ENCODE measurements at places on chromosomes 6 and 20.

GRCh38 chr6:4772750-4773149 is 3.5 kb upstream of the CDYL start:
- no peak for DNase-seq

GRCh38 chr20:31713312-31714273 is 9.1 kb downstream of the BCL2L1 start:
- peak; percentile 98 for DNase-seq

DNA sequence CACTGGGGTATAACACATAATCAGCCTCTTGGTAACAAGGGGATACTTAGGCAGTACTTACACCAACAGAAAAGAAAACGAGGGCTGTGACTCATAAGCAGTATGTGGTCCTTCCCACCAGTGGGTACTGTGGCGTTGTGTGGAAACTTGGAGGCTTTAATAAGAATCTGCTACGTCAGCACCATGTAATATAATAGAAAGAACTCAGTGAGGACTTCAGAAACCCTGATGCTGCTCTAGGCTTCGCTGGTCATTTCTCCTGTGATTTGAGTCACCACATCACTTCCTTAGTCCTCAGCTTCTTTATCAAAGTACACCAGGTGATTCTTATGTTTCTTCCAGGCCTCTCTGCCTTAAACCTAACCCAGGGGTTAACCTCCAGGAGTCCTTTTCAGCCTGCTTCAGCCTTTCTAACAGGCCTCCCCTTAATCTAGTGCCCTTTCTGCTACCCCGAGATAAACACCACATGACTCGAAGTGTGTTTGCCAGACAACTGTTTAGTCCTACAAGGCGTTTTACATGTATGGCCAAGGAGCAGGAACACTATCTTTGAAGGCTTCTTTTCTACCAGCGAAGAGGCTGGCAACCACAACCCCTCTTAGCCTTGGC is 68.5 kb downstream of the FYN start:
- DNase-seq, result peak; percentile 22

- no peak for DNase-seq
Observed at GRCh38 chr20:44928595-44928994, 18.7 kb downstream of the PABPC1L start.

- no peak for DNase-seq
Observed at GRCh38 chr6:18712595-18712994, 325.4 kb downstream of the RNF144B start.

- DNase-seq, result no peak
Observed at GRCh38 chr6:110755411-110755834, 59.8 kb downstream of the CDK19 start.

DNA sequence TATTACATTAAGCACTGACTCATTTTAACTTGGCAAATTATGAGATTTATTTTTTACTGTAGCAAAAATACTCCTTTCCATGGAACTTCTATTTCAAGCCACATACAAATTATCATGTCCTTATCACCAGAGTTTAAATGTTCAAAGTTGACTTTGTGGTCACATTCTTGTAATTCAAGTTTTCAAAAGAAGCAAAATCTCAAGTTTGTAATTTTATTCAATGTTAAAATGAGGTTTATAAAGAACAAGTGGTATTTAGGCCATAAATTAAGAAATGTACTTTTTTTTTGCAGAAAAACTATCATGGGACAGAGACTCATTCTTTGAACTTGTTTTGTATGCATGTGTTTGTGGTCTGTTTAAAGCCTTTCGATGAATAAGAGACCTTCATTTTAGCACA is 811.5 kb downstream of the TENT5A start:
- DNase-seq, result no peak

GRCh38 chr6:49233483-49233882 is 229.6 kb downstream of the MMUT start:
- no peak for DNase-seq

DNA sequence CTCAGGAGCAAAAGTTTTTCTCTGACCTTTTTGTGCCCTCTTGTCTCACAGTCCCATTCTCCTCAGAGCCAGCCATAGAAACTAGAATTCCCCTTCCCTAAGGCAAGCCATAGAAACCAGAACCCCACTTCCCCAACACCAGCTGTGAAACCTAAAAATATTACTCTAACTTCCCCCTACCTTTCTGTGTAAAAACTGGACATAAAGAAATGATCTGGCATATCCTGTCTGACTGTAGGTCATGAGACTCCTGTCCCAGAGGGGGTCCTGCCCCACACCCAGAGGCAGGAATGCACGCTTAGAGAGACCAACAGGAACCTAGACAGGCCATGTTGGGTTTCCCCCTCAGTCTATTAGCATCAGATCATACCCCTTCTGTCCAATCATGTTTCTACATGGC is 140.6 kb upstream of the SLC22A16 start:
- peak; percentile 14 for DNase-seq

DNA sequence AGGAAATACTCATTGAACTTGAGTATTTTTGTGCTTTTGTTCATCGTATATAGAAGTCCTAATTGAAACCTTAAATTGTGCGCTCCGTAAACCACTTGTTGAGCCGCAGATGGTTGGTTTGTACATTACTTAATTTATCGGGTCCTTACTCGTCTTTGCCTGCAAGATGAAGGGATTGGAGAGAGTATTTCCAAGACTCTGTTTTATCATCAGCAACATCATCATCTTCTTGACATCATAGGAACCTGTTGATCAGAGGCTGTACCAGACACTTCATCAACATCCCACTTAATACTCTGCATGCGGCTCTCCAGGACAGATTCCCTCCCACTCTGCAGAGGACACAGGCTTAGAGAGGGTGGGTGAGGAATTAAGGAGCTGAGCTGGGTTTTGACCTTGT is 28.6 kb downstream of the TIAM2 start:
- DNase-seq, result no peak

DNA sequence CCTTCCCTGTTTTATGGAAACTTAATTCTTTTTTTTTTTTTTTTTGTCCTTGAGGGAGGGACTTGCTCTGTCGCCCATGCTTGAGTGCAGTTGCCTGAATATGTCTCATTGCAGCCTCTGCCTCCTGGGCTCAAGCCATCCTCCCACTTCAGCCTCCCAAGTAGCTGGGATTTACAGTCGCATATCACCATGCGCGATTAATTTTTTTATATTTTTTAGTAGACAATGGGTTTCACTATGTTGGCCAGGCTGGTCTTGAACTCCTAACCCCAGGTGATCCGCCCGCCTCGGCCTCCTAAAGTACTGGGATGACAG is 654 bp downstream of the TMEM14C start:
- DNase-seq, result no peak

DNA sequence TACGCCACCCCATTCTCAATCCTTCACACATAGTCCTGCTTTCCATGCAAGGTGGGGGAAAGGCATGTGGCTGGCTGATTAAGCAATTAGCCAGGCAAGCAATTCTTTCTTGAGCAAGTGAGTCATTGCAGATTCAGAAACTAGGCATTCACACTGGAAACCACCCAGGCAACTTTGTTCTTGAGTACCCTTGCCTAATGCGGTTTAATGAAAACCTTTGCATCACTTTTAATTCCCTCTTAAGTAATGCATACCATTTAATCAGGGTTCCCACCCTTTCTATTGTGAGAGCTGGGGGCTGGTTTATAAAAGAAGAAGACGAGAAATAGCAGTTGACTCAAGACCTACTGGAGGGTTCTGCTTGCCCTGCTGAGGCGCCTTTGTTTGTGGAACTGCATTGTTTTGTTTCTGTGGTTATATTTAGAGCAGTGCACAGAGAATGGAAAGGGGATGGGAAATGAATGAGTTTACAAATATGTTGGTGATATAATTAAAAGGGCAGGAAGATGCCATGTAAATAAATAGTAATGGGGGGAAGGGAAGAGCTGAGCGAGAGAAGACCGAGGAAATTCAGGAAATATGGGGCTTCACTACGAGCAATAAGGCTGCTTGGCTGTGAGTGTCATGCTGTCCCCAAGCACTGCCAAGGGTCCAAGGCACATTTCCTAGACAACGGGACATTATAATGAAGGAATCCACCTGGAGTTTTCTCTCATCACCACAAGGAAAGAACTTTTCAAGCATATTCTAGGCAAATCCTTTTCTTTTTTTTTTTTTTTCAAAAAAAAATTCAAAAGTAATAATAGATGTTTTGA is 48.8 kb upstream of the TSHZ2 start:
- peak; percentile 96 for DNase-seq

- no peak for DNase-seq
Observed at GRCh38 chr20:59933296-59933848, at the start of gene SYCP2. Gene SYCP2 (minus strand): TSS chr20:59933637. CDS start chr20:59922413, 11,224 bp downstream.

GRCh38 chr6:19013026-19013705 is 626.0 kb downstream of the RNF144B start:
- no peak for DNase-seq

GRCh38 chr6:41878961-41879405 is 16.2 kb downstream of the USP49 start:
- DNase-seq, result no peak

GRCh38 chr6:43061861-43062260 is 2.4 kb downstream of the KLC4 start:
- peak; percentile 54 for DNase-seq

DNA sequence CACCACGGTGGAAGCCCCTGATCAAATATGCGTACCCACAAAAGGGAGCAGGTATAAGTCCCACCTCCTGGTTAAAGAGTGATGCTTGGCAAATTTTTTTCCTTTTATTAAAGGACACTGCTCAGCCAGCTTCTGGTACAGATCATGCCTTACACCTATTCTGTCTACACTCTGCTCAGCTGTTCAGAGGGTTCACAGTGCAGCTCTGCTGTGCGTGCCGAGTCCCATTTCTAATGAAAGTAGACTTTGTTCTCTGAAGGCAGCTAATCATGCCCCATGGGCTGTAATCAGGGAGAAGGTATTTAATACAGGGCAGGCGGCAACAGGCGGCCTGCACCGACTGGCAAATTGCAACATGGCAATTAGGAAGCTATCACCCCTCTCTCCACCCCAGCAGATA is 16.3 kb downstream of the LRRC73 start:
- DNase-seq, result no peak

DNA sequence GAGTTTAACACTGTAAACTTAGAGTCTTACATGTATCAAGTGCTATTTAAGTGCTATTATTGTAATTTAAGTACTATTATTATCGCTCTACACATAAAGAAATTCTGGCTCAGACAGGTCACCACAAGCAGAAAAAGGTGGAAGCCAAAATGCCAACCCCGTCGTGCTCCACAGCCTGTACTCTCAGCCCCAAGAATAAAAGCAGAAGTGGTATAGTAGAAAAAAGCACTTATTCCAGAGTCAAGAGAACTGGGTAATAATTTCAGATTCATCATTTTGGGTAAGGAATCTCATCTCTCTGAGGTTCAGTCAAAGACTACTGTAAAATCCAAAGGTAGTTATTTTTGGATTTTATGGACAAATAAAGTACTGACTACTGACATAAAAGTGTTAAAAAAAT is 943 bp downstream of the ZUP1 start:
- no peak for DNase-seq

GRCh38 chr6:73363537-73363875 is 1.0 kb downstream of the KHDC3L start:
- no peak for DNase-seq

DNA sequence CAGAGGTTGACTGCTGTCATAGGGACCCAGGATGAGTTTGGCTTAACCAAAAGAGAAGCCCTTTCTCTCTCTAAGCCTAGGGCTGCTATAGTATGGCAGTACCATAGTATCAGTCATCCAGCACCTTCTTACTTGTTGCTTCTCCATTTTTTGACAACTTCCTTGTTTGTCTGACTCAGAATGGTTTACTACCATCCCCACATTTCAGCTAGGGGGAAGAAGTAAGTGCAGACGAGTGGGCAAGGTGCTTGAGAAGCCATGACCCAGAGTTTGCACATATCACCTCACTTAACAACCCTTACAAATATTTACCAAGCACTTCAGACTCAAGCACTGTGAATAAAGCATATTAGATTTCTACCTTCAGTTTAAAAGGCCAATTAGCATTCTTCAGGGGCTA is 289.9 kb upstream of the TSHZ2 start:
- DNase-seq, result no peak

DNA sequence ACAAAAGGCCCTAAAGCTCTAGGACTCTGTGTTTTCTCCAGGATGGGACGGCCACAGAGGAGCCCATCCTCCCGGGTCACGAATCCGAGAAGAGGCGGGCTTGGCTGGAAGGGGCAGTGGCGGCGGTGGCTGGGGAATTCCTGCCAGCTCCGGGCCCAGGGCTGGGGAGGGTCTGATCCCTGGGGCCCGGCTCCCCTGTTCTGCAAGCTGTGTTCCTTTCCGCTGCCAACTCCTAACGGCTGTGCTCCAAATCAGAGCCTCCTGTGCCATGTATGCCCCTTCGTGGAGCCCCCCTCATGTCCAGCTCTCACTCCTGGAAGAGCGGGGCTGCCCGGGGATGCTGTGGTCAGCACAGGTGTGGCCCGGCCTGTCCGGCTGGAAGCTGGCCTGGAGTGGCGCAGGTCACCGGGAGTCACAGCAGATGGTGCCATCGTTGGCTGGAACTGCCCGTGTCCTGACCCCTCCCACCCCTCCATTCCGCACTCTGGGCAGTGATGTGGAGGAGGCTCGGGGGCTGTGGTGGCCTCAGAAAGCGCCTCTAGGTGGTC is 88.2 kb upstream of the MPC1 start:
- no peak for DNase-seq

- no peak for DNase-seq
Observed at GRCh38 chr6:161511447-161512095, 237.7 kb upstream of the AGPAT4 start.

- no peak for DNase-seq
Observed at GRCh38 chr6:101001607-101002006, 120.5 kb upstream of the ASCC3 start.

- no peak for DNase-seq
Observed at GRCh38 chr6:43740961-43741764, 28.8 kb upstream of the VEGFA start.

- peak; percentile 45 for DNase-seq
Observed at GRCh38 chr20:36344517-36345132, 38.5 kb downstream of the DLGAP4 start.

GRCh38 chr6:113786168-113786567 is 71.0 kb upstream of the MARCKS start:
- no peak for DNase-seq

- no peak for DNase-seq
Observed at GRCh38 chr6:3596766-3597165, 139.9 kb upstream of the SLC22A23 start.

DNA sequence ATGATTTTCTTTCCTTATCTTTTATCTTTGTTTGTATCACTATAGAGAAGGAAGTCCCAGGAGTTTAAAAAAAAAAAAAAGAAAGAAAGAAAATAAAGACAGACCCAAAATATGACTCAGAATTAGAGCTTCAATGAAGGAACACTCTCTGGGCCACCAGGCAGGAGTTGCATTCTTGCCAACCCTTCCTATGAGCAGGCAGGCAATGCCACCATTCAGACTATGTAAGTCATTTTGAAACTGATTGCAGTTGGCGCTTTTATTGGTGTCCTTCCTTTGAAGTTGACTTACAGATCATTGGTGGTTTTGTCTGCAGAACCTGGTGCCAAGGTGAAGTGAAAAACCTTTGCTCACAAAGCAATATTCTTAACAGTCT is 50.3 kb downstream of the MYB start:
- DNase-seq, result no peak

DNA sequence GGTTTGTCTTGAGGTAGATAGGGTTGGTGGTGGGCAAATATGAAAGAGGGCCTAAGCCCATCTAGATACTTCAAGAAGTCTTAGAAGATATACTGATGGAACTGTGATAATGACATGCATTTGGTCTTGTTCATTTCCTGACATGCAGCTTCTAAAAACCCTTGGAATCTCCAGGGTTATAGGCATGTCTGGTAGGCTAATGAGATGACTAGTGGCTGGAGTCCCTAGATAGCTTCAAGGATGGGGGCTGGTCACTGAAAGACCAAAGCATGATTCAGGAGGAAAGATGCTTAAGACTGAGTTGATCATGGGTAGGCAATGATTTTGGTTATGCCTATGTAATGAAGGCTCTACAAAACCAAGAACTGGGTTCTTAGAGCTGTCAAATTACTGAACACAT is 217.9 kb upstream of the MOCS1 start:
- no peak for DNase-seq
